MCF 10A (cell line): ENCODE measurements at places on chromosomes 16 and 17. TPM values are rescaled to one million over a fixed set of nuclear protein-coding genes. Genes with fewer than 3 reads are reported as not detected.

GGA3 gene
- 32.7 and 39.5 TPM in 2 replicates for total RNA-seq

SMIM36 gene
- total RNA-seq: not detected in 2 replicates

DNA sequence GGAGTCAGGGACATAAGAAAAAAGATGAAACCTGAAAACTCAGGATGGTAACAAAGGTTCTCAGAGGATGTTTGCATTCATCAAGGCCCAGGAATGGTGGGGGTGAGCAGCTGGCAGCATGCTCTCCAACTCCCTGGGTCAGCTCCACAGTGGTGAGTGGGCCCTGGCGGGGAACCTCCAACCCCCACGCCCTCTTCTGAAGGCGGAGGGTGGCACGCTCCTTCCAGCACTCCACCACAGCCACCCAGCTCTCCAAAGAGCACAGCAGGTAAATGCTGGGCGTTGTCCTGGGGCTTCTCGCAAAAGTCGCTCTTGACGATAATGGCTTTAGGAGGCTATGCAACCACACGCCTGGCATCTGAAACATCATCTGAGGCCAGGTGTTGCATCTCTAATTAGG, 173.8 kb downstream of the C16orf78 start:
- DNase-seq: no peak
- H3K4me3 ChIP-seq: no peak overlapping the region
- H3K36me3 ChIP-seq: peaks cover 5% of the 10 kb centered on the region
- no peak overlapping the region for H3K27ac ChIP-seq

GRCh38 chr16:88477631-88478519, 24.8 kb downstream of the ZFPM1 start:
- H3K27me3 ChIP-seq: no peaks in the 10 kb centered on the region
- no peak overlapping the region for H3K27ac ChIP-seq
- no peaks in the 10 kb centered on the region for H3K4me1 ChIP-seq
- DNase-seq: no peak
- H3K36me3 ChIP-seq: no peaks in the 10 kb centered on the region

GRCh38 chr16:30997725-30998711, 12.4 kb downstream of the STX1B start:
- DNase-seq: peak; percentile 75
- H3K27ac ChIP-seq: peak overlapping the region; percentile 70
- no peaks in the 10 kb centered on the region for H3K36me3 ChIP-seq
- no peaks in the 10 kb centered on the region for H3K27me3 ChIP-seq
